ENCODE measurements at places on chromosomes 13 and 19.

- DNase-seq, result no peak
Observed at GRCh38 chr13:50141375-50141975, 126.2 kb downstream of the KCNRG start.

DNA sequence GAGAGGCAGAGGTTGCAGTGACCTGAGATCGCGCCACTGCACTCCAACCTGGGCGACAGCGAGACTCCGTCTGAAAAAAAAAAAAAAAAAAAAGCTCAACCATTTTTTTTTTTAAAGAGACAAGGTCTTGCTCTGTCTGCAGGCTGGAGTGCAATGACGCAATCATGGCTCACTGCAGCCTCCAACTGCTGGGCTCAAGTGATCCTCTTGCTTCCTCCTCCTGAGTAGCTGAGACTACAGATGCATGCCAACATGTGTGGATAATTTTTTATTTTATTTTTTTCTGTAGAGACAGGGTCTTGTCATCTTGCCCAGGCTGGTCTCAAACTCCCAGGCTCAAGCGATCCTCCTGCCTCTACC, 10.3 kb downstream of the EHD2 start:
- DNase-seq, result no peak

DNA sequence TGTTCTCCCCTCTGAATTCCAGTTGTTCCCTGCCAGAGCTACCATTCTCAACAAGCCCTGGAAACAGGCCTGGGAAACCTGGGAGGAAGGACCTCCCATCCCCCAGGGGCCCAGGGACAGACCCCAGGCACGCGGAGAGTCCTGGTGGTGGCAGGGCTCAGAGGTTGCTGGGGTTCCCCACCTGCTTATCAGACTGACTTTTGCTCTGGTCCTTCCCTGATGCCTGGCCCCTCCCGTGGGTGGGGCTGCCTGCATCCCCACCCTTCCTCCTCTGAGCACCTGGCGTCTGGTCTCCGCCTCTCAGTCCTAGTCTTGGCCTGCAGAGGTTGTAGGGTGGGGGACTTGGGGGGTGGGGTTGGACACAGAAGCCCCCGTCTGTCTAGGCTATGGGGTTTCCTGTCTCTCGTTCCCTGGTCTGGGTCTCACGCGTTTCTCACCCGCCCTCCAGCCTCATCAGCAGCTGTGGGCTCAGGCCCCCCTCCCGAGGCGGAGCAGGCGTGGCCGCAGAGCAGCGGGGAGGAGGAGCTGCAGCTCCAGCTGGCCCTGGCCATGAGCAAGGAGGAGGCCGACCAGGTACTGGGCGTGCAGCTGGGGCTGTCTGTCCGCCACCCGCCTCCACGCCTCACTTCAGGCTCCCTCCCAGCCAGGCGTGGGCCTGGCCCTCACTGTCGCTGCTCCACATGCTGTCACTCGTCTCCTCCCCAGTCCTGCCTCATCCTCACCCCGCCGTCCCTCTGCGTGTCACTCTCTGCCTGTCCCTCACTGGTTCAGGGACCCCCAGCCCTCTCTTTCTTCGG, 13.6 kb downstream of the EPN1 start:
- no peak for DNase-seq

- DNase-seq, result no peak
Observed at GRCh38 chr19:12574036-12574435, 22.8 kb upstream of the ZNF564 start.

- no peak for DNase-seq
Observed at GRCh38 chr19:33273881-33274662, 28.3 kb downstream of the CEBPA start.

DNA sequence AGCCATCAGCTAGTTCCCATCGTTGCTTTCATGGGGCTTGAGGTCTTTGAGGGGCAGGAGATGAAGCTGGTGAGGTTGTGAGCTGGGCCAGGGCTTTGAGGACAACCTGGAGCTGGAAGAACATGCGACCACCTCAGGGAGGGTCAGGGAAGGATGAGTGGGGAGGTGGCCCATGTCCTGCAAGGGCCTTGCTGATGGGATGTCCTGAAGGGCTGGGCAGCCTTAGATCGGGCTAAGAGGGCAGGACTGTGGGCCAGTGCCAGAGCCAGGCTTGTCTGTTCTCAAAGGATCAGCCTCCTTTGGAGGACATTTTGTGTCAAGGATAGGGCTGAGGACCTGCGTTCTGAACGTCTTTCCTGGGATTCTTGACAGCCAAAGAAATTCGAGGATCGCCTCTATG, 10.5 kb downstream of the CYTH2 start:
- no peak for DNase-seq

DNA sequence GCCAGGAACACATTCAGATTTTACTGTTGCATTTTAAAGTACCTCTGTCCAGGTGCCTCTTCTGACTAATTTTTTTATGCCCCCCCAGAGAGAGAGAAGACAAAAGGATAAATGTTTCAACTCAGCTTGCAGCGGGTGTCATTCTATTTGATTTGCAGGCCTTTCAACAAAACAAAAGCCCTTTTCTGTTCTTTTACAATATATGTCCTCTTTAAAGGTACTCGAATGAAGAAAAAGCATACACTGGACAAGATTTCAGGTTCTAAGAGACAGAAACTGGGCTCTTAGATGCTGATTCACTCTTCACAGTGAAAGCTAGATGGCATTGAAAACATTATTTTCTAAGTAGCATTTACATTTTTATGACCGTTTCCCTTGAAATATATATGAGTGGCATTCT, 2.9 kb upstream of the FRY start:
- DNase-seq, result no peak

GRCh38 chr13:102699504-102699903, 4.7 kb upstream of the METTL21C start:
- no peak for DNase-seq

GRCh38 chr13:79393564-79394249, 12.3 kb downstream of the RBM26 start:
- DNase-seq, result no peak

DNA sequence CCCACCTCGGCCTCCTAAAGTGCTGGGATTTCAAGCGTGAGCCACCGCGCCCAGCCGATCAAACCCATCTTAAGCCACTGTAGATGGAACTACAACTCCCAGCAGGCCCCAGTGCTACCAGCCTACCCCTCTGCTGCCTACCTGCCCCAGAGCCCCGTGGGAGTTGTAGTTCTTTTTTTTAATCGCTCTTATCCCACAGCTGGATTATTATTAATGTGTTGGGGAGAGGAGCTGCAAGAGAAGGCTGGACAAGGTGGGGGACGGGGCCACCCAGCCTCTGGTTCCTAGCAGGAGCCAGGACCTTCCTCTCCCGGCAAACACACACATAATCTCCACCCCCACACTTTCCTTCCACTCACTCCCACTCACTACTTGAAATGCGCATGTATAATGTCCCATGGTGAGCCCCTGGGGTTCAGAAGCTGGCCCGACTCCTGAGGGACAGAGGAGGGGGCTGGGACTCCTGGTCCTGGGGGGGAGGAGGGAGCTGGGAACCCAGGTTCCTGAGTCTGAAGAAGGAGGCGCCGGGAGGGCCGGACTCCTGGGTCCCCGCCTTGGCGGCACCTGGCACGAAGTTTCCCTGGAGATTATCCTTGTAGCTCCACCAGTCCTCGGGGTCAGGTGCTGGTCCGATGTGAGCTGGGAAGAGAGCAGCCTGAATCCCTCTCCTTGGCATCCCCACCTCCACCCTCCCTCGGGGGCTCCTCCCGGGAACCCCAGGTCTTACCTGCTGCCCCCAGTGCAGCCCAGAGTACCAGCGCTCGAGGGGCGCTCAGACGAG, 958 bp downstream of the CA11 start:
- DNase-seq, result peak; percentile 54

DNA sequence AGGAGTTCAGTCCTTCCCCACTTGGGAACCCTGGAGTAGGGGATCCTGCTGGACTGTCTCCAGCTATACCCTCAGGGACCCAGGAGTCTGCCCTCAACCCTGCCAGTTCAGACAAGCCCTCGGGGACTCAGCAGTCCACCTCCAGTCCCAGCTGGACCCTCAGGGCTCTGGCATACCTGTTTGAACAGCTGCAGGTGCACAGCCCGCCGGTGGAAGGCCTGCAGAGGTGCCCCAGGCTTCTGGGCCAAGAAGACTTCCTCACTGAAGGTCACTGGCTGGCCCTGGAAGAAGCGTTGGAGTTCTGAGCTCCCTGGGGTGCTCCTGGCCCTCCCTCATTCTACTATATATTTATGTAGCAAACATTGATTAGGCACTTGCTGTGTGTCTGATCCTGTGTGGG, 8.6 kb downstream of the CRB3 start:
- DNase-seq, result no peak

GRCh38 chr13:40779796-40780285, 8.9 kb upstream of the MRPS31 start:
- DNase-seq, result no peak

DNA sequence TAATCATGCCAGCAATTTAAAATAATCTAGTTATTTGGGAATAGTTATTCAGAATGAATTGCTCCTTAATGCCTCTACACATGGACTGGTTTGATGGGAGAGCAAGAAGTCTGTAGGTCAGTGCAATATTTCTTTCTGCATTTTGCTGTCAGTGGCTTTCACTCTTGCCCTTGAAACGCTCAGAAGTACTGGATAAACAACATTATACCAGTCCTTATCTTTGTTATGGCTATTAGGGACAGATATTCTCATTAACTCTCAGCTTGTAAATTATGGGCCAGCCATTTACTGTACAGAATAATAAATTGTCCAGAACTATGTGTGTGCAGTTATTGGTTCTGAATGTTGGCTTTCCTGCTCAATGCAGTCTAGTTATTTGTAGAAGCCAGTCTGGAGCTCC, 224.4 kb downstream of the OXGR1 start:
- DNase-seq, result no peak

DNA sequence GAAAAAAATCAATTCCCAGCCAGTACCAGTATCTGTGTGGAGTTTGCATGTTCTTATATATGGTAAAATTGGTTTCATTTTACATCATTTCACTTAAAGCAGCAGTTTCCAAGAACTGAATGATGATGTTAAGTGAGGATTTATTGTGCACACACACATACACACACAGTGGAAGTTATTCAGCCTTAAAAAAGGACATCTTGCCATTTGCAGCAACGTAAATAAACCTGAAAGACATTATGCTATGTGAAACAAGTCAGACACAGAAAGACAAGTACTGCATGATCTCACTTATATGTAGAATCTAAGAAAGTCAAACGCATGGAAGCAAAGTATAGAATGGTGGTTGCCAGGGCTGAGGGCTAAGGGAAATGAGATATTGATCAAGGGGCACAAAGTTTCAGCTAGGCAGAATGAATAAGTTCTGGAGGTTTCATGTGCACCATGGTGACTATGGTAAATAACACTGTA, 5.3 kb downstream of the SIGLECL1 start:
- DNase-seq, result no peak

- no peak for DNase-seq
Observed at GRCh38 chr13:72678312-72678711, 49.1 kb downstream of the MZT1 start.

DNA sequence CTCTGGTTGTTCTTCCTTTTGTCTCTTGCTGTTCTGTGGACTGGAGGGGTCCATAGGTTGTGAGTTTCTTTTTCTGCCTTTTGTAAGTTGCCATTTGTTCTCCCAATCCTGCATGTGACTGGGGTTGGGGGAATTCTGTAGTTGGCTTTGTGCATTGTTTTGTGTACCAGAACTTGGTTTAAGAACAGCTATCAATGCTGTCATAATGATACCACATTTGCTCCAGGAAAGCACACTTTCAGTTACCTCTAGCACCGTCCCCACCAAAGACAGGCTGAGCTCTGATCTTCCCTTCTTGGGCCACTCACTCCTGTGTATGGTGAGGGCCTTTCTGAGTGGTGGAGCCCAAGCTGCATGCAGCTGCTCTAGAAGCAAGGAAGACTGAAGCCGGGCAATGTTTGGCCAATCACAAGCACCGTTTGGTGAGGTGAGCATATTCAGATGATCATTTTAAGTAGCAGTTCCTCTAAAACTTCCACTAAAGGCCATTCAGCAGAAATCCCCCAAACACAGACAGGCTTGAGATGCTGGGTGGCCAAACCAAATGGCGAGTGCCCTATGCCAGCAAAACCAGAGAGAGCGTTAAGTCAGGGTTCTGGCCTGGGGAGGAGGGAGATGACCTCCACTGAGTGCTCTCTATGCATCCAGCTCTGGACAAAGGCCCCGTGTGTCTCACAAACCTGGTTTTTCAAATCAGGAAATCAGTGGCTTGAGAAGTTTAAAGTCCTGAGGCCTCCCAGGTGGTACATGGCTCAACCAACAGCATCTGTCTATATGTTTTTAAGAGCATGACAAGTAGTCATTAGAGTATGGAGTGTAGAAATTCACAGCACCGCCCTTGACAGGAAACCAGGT, 120.7 kb upstream of the SPATA13 start:
- DNase-seq, result no peak

- no peak for DNase-seq
Observed at GRCh38 chr19:18438331-18439024, 545 bp upstream of the ISYNA1 start.

- no peak for DNase-seq
Observed at GRCh38 chr19:33461256-33462111, 60.1 kb downstream of the PEPD start.

DNA sequence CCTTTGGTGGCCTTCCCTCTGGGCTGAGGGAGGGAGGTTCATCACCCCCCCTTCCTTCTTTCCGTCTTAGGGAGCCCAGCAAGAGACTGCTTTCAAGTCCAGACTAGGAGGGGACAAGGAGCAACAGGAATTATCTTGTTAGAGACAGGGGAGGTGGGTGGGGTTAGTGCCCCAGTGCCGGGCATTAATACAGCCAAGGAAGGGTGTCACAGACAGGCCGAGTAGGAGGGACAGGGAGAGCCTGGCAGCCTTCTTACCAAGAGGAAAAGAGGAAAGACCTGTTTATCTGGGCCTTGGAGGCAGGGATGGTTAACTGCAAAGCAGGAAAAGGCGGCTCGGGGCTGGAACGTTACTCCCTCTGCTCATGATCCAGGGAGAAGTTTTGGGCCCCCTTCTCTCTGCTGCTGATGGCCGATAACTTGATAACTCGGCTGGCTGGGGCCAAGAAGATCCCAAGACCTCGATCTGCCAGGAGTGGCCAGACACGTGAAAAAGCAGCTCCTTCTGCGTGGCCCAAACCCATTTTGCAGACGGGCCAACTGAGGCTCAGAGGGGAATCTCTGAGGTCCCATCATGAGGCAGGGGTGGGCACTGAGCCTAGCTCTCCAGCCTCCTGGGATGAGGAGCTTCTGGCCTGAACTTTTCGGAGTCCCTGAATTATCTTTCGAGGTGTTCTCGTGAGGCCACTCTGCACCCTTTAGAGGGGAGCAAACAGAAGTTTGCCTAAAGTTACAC, 79.3 kb downstream of the PTPRS start:
- DNase-seq, result no peak

DNA sequence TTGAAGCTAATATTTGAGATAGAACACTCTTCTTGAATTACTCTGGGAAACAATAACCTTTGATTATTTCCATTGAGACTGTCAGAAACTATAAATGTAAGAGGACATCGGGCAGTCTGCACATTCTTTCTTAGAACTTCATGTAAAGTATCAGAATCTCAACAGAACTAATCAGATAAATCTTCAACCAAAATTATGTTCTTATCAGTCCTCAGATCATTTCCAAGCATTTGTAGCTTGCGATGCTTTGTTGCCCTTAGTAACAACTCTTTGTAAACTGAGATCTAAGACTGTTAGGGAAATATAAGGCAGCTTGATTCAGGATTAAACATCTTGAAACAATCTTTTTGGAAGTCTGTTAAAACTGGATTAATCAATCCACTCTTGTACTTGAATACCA, 70.3 kb downstream of the FNDC3A start:
- no peak for DNase-seq

- peak; percentile 27 for DNase-seq
Observed at GRCh38 chr19:16527971-16528521, 14.2 kb downstream of the CHERP start.

- no peak for DNase-seq
Observed at GRCh38 chr13:30751183-30751933, 16.0 kb downstream of the ALOX5AP start.

All from stimulated activated CD4-positive, alpha-beta T cell treated with anti-CD3 and anti-CD28 coated beads, TNF-alpha, amount 100 ng/mL, for 48 hours (primary cell).